ENCODE measurements at places on chromosomes 2 and 18. TPM values are rescaled to one million over a fixed set of nuclear protein-coding genes. Genes with fewer than 3 reads are reported as not detected.

GRCh38 chr2:235958221-235958930, 209.8 kb downstream of the GBX2 start:
- H3K27ac ChIP-seq = no peak overlapping the region
- H3K27me3 ChIP-seq = no peaks in the 10 kb centered on the region
- H3K36me3 ChIP-seq = no peaks in the 10 kb centered on the region
- no peak overlapping the region for H3K4me3 ChIP-seq
- no peak for DNase-seq

DNA sequence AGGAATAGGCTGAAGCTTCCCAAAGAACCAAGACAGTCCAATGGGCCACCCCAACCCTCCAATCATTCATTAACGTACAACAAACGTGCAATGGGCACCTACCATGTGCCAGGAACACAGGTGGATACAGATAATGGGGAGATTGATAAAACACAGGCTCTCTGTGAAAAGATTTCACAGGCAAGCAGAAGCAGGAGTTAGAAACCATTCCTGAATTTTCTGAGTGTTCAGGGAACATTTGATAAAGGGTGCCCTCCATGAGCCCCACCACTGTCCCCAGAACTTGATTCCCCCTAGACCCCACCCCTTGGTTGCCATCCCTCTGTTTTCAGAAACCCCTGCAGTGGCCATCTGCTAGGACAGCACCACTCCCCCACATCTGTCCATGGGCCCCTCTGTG, 1.5 kb downstream of the CD207 start:
- no peaks in the 10 kb centered on the region for H3K36me3 ChIP-seq
- no peaks in the 10 kb centered on the region for H3K27me3 ChIP-seq
- no peaks in the 10 kb centered on the region for H3K4me1 ChIP-seq
- no peak overlapping the region for H3K27ac ChIP-seq

GRCh38 chr2:182954789-182955188, 83.5 kb downstream of the NCKAP1 start:
- no peaks in the 10 kb centered on the region for H3K27me3 ChIP-seq
- H3K27ac ChIP-seq = no peak overlapping the region
- no peak for DNase-seq
- no peak overlapping the region for H3K4me3 ChIP-seq
- H3K4me1 ChIP-seq = peaks cover 20% of the 10 kb centered on the region

- no peaks in the 10 kb centered on the region for H3K36me3 ChIP-seq
- H3K4me3 ChIP-seq = no peak overlapping the region
- no peaks in the 10 kb centered on the region for H3K27me3 ChIP-seq
- no peaks in the 10 kb centered on the region for H3K4me1 ChIP-seq
- DNase-seq = no peak
- H3K27ac ChIP-seq = no peak overlapping the region
Observed at GRCh38 chr2:8441986-8442385, 239.9 kb upstream of the ID2 start.

GRCh38 chr2:37876227-37876626, 48.9 kb upstream of the RMDN2 start:
- no peak overlapping the region for H3K27ac ChIP-seq
- H3K36me3 ChIP-seq = no peaks in the 10 kb centered on the region
- peaks cover under 1% of the 10 kb centered on the region for H3K4me1 ChIP-seq
- no peaks in the 10 kb centered on the region for H3K27me3 ChIP-seq

GRCh38 chr2:104741860-104742259, 112.1 kb upstream of the POU3F3 start:
- H3K36me3 ChIP-seq = no peaks in the 10 kb centered on the region

- no peak overlapping the region for H3K4me3 ChIP-seq
- DNase-seq = no peak
- no peaks in the 10 kb centered on the region for H3K4me1 ChIP-seq
- no peak overlapping the region for H3K27ac ChIP-seq
- no peaks in the 10 kb centered on the region for H3K36me3 ChIP-seq
Observed at GRCh38 chr2:140256080-140256479, 1475.9 kb upstream of the NXPH2 start.

GRCh38 chr2:68377137-68377780, 12.2 kb downstream of the PLEK start:
- H3K27ac ChIP-seq = no peak overlapping the region
- H3K4me1 ChIP-seq = no peaks in the 10 kb centered on the region
- no peak overlapping the region for H3K4me3 ChIP-seq

The ACMSD gene
- not detected for total RNA-seq

Measured in ascending aorta (tissue), 2 donors.